ENCODE measurements at places on chromosomes 7 and 10.
A peak's percentile ranks its signal among the peaks of the same experiment; 100 is the strongest.

DNA sequence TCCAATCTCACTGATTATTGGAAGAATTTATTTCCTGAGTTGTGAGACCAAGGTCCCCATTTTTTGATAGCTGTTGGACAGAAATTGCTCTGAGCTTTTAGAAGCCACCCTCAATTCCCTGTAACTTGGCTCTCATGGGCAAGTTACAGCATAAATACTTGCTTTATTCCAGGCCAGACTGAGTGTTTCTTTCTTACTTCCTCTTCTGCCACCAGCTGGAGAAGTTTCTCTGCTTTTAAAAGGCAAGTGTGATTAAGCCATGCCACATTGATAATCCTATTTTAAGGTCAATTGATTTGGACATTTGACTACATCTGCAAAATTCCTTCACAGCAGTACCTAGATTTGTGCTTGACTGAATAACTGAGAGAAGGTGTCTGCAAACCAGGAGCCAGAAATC lies 14.1 kb upstream of the TAS2R41 start:
- DNase-seq, result peak; percentile 41

DNA sequence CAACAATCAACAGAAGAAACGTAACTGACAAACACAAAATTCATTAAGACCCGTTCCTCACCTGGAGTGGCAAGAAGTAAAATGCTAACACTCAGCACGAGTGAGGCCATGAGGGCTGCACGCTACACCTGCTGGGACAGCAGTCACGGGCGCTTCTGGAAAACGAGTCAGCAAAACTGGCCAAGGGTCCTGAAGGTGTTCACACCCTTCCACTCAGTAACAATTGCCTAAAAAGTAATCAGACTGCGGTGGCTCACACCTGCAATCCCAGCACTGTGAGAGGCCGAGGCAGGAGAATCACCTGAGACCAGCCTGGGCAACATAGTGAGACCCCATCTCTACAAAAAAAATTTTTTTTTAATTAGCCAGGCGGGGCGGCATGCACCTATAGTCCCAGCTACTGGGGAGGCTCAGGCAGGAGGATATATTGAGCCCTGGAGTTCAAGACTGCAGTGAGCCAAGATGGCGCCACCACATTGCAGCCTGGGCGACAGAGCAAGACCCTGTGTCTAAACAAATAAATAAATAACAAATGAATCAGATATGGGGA lies 199.1 kb downstream of the MAD1L1 start:
- no peak for DNase-seq

- DNase-seq, result no peak
Measured at GRCh38 chr7:92155108-92155739, 20.9 kb upstream of the CYP51A1 start.

GRCh38 chr7:47504551-47505311 lies 77.2 kb downstream of the TNS3 start:
- DNase-seq, result no peak

Measured in Kasumi-1 (cell line).